ENCODE measurements at places on chromosomes 13 and 19.

- no peak for DNase-seq
Measured at GRCh38 chr13:50829896-50830295, 13.6 kb downstream of the DLEU7 start.

DNA sequence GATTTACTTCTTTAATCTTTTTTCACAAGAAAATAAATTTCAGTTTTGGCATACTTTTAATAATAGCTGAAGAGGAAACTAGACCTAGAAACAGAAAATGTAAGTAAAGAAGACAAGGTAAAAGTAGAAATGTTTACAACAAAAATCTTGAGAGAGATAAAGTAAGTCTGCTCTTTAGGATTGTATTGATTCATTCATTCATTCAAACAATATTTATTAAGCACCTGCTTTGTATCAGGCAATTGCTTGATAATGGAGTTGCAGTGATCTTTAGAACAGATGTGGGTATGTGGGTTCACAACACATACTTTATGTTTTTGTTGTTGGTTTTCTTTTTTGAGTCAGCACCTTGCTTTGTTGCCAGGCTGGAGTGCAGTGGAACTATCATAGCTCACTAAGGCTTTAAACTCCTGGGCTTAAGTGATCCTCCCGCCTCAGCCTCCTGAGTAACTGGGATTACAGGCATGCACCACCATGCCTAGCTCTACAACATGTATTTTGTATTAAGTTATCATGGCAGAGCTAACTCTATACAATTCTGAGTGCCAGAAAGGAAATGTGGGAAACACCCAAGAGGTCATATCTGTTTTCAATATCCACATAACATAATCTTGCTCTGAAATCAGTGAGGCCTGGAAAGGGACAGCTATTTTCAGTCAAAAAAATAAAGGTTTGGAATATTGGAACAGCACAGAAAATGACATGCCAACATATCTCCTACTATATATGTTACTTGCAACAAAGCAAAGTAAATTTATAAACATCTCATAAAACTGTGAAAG is 8.8 kb upstream of the SPART start:
- no peak for DNase-seq

GRCh38 chr19:35746087-35746462 is 624 bp downstream of the PSENEN start:
- no peak for DNase-seq

- DNase-seq, result no peak
Measured at GRCh38 chr19:35937345-35938281, 1.4 kb downstream of the LRFN3 start.

- no peak for DNase-seq
Measured at GRCh38 chr13:78816592-78816991, 157.6 kb upstream of the OBI1 start.

GRCh38 chr13:110298505-110299282 is 8.3 kb downstream of the COL4A1 start:
- DNase-seq, result no peak

DNA sequence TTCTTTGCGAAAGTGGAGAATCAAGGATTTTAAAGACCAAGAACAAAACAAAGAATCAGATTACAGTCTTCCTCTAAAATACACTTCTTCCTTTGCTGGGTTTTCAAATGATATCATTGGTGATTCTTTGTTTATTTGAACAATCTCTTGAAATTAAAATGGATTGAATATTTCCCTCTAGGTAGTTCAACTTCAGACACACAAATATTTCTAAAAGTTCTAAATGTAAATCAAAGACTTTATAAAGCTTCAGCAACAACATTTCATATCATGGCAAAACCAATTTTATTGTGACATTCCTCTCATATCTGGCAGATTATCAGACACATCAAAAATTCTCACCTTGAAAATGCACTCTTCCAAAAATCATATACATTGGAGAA is 13.0 kb downstream of the ZIC2 start:
- DNase-seq, result no peak

DNA sequence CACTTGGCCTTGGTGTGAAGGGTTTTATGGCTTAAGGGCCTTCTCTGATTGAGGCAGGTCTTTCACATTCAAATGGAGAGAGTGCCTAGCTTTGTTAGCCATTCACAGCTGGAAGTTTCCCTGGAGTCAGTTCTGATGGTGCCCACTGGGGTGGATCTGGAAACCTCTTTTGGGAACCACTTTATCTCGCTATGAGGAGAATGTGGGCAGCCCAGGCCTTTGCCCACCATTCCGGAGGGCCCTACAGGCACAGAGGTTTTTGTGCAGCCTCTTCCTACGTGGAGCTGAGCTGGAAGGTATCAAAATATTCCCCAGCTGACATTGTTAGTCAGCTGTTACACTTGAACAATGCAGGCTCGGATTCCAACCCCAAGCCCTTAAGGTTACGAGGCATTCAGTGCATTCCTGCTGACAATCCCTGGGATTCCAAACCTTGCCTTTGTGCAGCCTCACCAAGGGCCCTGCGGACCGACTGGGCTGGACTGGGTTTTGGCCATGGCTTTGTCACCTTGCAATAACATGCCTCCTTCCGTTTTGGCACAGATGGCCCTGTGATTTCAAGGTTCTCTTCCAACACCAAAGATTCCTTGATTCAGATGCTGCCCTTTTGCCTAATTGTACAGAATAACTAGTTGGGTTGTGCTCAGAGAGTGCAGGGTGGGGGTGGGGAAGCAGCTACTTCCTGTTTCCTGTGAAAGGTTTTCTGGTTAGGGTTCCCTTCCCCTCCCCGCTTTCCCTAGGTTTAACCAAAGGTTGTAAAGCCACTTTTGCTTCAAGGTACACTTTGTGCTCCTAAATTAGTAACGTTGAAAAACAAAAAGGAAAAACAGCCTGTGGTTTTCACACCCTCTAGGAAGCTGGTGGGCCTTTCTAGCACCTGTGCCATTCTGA is 27.0 kb downstream of the SAE1 start:
- DNase-seq, result no peak

DNA sequence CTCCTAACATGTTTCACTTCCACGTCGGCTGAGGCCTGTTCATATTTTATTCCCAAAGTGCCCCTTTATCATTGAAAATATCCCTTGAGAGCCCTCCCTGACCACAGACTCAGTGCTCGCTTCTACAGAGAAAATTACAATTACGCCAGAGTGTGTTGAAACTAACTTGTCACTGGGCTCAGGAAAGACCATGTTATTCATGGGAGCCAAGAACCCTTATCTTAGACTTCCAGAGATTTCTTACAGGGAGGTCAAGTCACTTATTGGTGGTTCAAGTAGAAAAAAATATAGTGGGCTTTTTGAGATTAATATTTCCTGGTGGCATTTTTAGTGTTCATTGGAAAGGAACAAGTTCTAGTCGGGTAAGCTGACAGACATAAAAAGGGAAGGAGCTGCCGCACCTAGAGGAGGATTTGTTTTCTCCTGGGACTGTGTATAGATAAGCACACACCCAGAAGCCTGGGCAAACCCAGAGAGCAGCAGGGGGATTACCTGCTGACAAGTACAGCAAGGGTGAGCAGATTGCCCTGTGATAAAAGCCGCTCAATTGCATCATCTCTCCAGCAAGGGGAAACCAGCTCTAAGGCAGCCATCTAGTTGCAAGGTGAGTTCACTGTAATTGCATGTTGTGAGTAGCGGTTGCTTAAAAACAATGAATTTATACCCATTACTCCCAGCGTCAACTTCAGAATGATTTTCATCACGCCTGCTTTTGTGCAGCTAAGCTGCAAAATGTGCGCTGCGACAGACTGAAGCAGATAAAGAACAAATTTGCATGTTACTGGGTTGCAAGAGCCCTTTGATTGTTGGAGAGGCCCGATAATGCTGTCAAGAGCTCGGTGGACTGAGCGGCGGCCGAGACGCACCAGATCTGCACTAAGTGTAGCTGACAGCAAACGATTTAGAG is 46.2 kb downstream of the DCT start:
- no peak for DNase-seq

DNA sequence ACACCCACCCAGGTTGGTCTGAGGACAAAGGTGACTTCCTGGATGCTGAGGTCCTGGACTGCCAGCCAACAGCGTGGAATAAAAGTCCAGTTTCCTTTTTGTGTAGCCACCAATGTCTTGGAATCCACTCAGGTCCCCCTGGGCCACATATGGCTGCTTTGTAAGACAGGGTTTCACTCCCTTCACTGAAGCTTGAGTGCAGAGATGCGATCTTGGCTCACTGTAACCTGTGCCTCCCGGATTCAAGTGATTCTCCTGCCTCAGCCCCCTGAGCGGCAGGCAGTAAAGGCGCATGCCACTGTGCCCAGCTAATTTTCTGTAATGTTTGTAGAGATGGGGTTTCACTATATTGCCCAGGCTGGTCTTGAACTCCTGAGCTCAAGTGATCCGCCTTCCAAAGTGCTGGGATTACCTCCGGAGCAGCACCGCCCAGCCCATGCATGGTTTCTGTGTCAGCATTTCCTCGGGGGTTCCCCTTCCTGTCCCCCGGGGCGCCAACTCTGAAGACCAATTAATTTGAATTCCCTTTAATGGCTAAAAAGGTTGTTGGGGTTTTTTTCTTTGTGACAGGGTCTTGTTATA is 17.5 kb downstream of the KANK2 start:
- DNase-seq, result no peak

DNA sequence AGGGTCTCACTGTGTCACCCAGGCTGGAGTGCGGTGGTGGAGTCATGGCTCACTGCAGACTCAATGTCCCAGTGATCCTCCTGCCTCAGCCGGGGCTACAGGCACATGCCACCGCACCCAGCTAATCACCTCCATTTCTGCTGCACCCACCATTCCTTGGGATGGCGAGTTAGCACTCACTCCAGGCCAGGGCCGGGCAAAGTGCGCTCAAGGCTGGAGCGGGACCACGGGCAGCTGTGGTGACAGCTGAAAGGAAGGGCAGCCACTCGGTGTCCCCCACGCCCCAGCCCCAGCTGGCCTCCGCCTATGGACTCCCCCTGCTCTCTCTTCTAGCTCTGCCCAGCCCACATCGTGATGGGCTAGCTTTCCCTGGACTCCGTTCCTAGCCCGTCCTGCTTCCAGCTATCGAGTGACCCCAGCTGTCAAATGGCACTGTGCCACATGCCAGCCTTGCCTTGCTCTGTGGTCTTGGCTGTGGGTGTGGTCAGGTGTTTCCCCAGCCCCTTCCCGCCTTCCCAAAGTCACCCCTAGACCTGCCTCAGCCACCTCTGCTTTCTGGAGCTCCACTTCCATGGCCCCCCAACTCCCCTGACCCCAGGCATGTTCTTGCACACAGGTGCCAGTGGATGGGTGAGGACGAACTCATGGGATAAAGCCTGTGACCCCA is 4.1 kb downstream of the MICOS13 start:
- DNase-seq, result no peak

- DNase-seq, result no peak
Measured at GRCh38 chr13:33092073-33092987, 76.1 kb downstream of the KL start.

DNA sequence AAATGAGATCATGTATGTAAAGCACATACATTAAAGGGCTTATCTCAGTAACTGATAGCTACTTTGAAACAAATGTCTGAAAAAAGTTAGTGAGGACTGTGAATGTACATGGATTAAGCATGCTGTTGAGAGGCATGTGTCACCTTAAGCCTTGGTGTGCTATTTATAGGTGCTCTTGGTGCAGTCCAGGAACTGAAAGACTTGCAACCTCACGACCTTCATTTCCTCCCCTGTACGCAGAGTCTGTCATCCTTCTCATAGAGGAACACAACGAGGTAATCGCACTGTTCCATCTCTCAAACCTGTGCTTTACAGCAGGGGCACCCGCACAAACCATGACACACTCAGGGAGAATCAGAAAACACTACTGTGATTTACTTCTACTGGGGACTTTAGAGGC is 65.6 kb downstream of the UFM1 start:
- no peak for DNase-seq

GRCh38 chr19:36987091-36987490 is 71.0 kb downstream of the ZNF568 start:
- no peak for DNase-seq

GRCh38 chr19:2888731-2889224 is 11.9 kb upstream of the ZNF57 start:
- DNase-seq, result no peak

- no peak for DNase-seq
Measured at GRCh38 chr13:100680131-100680530, 5.5 kb upstream of the TMTC4 start.

- no peak for DNase-seq
Measured at GRCh38 chr13:113399755-113400149, 35.8 kb upstream of the GRTP1 start.

DNA sequence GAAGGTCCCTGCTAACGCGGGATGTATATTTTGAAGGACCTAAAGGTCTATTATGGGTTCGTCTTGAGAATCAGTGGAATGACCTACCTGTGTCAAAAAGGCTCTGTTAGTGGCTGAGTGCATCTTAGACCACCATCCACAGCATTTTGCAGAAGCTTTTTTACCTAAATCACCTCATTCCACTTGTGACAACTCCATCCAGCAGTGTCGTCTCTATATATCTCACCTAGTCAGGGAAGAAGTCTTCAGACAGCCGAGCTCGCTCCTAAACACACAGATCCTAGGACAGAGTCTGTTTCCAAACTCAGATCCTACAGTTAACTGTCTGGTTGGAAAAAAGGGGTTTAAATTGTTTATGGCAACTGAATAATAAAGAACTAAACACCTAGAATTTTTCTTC is 33.7 kb downstream of the COL4A1 start:
- no peak for DNase-seq

- DNase-seq, result no peak
Measured at GRCh38 chr13:25746131-25746530, 305.7 kb downstream of the SHISA2 start.

DNA sequence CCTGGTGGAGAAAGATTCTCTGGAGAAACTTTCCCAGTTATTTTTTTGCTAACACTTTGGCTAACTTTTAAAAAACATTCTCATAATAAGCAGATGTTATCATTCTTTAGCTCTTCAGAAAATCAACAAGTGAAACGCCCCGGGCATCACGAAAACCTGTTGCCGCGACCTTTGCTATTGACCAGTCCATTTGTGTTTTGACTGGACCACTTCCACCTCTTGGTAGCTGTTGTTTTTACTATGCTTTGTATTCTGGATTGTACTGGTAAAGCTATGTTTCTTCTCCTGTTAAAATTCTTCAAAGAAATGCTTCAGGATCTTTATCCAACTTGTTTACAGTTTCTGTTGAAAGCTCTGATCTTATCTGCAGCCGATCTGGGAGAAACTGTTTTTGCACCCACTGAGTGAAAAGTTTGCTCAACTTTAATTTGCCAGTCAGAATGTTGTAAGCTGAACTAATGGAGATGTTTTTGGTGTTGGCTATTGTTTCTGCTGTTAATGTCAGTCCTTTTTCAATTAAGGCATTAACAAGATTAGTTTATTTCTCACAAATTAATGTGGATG is 23.3 kb downstream of the UFM1 start:
- DNase-seq, result no peak

- DNase-seq, result no peak
Measured at GRCh38 chr19:50449236-50449899, 16.7 kb downstream of the MYBPC2 start.

GRCh38 chr19:28577233-28577632 is 635.7 kb downstream of the UQCRFS1 start:
- DNase-seq, result no peak

DNA sequence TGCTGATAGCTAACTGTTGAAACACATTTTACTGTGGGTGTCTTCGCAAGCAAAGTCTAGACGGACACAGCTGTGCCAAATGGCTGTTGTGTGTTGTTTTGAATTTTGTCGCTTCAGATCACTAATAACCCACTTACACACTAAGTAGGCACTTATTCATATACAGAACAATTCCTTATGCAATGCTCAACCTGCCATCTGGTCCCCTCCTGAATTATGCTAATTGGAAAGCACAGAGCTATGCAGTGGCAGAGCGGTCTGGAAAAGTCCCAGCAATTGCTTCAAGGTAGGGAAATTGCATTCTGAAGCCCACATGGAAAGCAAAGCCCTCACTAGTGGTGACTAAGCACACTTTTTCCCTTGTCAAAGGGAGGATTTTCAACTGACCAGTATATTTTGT is 69.9 kb downstream of the C13orf42 start:
- no peak for DNase-seq

Measured in brain pericyte (primary cell).